ENCODE measurements at places on chromosomes 2 and 18. TPM values are rescaled to one million over a fixed set of nuclear protein-coding genes. Genes with fewer than 3 reads are reported as not detected.

DNA sequence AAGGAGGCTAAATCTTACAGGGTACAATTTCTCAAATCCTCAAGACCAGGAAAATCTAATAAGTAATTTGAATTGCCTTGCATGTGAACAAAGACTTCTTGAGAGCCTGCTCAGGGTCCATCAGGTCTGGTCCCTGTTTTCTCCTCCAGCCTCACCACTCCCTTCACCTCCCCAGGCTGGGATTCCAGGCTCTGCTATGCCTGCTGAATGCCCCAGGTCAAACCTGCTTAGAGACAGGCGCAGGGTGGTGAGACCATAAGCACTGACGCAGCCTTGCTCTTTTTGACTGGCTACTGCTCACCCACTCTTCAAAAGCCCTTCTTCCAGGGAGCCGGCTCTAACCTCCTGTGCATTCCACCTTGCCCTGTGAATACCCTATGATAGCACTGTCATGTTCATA is 356.4 kb upstream of the ACVR2A start:
- peaks cover 12% of the 10 kb centered on the region for H3K4me1 ChIP-seq
- H3K27me3 ChIP-seq: no peaks in the 10 kb centered on the region

The RAB17 gene
- total RNA-seq: not detected

The MPP4 gene
- not detected for total RNA-seq

GRCh38 chr2:235575431-235575830 is 81.6 kb downstream of the AGAP1 start:
- no peak overlapping the region for H3K27ac ChIP-seq
- no peaks in the 10 kb centered on the region for H3K27me3 ChIP-seq
- H3K4me1 ChIP-seq: no peaks in the 10 kb centered on the region
- no peaks in the 10 kb centered on the region for H3K36me3 ChIP-seq
- no peak for DNase-seq
- H3K4me3 ChIP-seq: no peak overlapping the region

- H3K36me3 ChIP-seq: peaks cover 40% of the 10 kb centered on the region
- peak overlapping the region; percentile 54 for H3K27ac ChIP-seq
- H3K4me1 ChIP-seq: peaks cover 85% of the 10 kb centered on the region
- H3K27me3 ChIP-seq: no peaks in the 10 kb centered on the region
- H3K4me3 ChIP-seq: peak overlapping the region; percentile 52
- DNase-seq: no peak
Observed at GRCh38 chr2:197131558-197131855, 179.1 kb downstream of the ANKRD44 start.

Measured in activated T-cell treated with anti-CD3 and anti-CD28 coated beads, Interleukin-2, amount 50 U/mL, for 72 hours (primary cell).